Placental pericyte (primary cell): ENCODE measurements at places on chromosomes 1 and 21. TPM values are rescaled to one million over a fixed set of nuclear protein-coding genes. Genes with fewer than 3 reads are reported as not detected.

Gene VWA5B1
- total RNA-seq, result not detected in 2 replicates

Gene CCDC28B
- 5.0 and 11.7 TPM in 2 replicates for total RNA-seq

Gene KCND3
- total RNA-seq, result 0.14 and 0.22 TPM in 2 replicates

Gene KRTAP20-2
- total RNA-seq, result not detected in 2 replicates

Gene BEND5
- total RNA-seq, result 0.14 TPM in 1 of 2 replicates, not detected in the other

Gene GRIK1
- not detected in 2 replicates for total RNA-seq
